ENCODE measurements at places on chromosomes 3 and 15. TPM values are rescaled to one million over a fixed set of nuclear protein-coding genes. Genes with fewer than 3 reads are reported as not detected.

GRCh38 chr3:100665230-100665629, 44.1 kb upstream of the TFG start:
- H3K4me1 ChIP-seq: peaks cover 13% of the 10 kb centered on the region
- DNase-seq: no peak
- H3K36me3 ChIP-seq: peaks cover 3% of the 10 kb centered on the region
- H3K27me3 ChIP-seq: peaks cover 8% of the 10 kb centered on the region
- peak overlapping the region; percentile 38 for H3K4me3 ChIP-seq
- peak overlapping the region; percentile 73 for H3K27ac ChIP-seq

- no peak for DNase-seq
- H3K4me1 ChIP-seq: peaks cover 26% of the 10 kb centered on the region
- no peaks in the 10 kb centered on the region for H3K27me3 ChIP-seq
- peak overlapping the region; percentile 37 for H3K4me3 ChIP-seq
- peaks cover 23% of the 10 kb centered on the region for H3K36me3 ChIP-seq
These were observed 3.1 kb downstream of the C3orf38 start for GRCh38 chr3:88152841-88153240.

GRCh38 chr15:98529205-98530145, 118.9 kb upstream of the IGF1R start:
- peaks cover 14% of the 10 kb centered on the region for H3K27me3 ChIP-seq
- H3K4me3 ChIP-seq: no peak overlapping the region
- no peak overlapping the region for H3K27ac ChIP-seq
- no peaks in the 10 kb centered on the region for H3K36me3 ChIP-seq
- DNase-seq: no peak
- H3K4me1 ChIP-seq: no peaks in the 10 kb centered on the region

FETUB gene
- total RNA-seq: not detected

DNA sequence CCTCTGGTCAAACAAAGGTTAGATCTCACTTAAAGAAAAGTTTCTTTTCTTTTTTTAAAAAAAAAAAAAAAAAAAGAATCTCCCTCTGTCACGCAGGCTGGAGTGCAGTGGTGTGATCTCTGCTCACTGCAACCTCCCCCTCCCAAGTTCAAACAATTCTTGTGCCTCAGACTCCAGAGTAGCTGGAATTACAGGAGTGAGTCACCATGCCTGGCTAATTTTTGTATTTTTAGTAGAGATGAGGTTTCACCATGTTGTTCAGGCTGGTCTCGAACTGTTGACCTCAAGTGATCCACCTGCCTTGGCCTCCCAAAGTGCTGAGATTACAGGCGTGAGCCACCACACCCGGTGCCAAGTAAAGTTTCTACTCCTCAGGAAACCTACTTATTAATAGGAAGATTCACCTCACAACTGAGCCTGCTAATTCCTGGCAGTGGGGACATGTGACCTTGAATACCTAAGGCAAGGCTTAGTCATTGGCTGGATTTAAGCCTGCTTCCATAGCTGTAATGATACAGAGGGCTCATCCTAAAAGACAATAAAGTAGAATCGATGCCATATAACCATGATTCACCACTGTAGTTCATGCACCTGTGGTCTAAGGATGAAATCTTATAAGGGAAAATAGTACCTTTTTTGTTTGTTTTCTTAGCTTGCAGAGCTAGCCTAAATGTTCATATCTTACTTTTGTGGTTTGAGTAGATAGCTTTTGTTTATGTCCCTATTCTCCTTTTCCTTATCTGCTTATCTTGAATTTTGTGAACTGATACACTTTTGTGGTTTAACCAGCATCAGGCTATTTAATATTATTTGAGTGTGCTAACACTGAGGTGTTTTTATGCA, 24.8 kb upstream of the RBMS3 start:
- no peaks in the 10 kb centered on the region for H3K36me3 ChIP-seq
- DNase-seq: no peak
- H3K4me1 ChIP-seq: no peaks in the 10 kb centered on the region

GRCh38 chr15:80823120-80823519, 44.0 kb downstream of the CEMIP start:
- H3K4me3 ChIP-seq: no peak overlapping the region
- no peaks in the 10 kb centered on the region for H3K36me3 ChIP-seq

- DNase-seq: no peak
- no peak overlapping the region for H3K27ac ChIP-seq
- no peak overlapping the region for H3K4me3 ChIP-seq
- no peaks in the 10 kb centered on the region for H3K4me1 ChIP-seq
- H3K36me3 ChIP-seq: no peaks in the 10 kb centered on the region
These were observed 128.7 kb upstream of the MB21D2 start for GRCh38 chr3:193046371-193046770.

CD96 gene
- 379 TPM for total RNA-seq

- H3K27me3 ChIP-seq: no peaks in the 10 kb centered on the region
- peaks cover 4% of the 10 kb centered on the region for H3K36me3 ChIP-seq
- peaks cover 15% of the 10 kb centered on the region for H3K4me1 ChIP-seq
These were observed 131.2 kb downstream of the KLF13 start for GRCh38 chr15:31457631-31458526.

DNA sequence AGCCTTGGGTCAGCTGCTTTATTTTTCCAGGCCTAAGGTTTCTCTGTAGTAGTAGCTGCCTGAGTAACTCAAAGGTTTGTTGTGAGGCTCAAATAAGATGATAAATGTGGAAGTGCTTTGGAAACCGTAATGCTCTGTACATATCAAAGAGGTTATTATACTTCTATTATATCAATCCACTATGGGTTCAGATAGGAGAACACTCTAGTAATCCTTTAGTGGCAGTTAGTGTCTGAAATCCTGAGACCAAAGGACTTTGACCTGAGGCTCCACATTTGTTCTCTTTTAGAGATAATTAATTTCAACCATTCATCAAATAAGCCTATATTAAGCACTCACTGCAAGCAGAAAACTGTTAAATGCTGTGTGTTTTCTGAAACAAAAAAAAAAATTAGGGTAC, 128.6 kb upstream of the BCL6 start:
- H3K27me3 ChIP-seq: no peaks in the 10 kb centered on the region
- peaks cover 15% of the 10 kb centered on the region for H3K4me1 ChIP-seq
- H3K27ac ChIP-seq: no peak overlapping the region
- no peak for DNase-seq

DNA sequence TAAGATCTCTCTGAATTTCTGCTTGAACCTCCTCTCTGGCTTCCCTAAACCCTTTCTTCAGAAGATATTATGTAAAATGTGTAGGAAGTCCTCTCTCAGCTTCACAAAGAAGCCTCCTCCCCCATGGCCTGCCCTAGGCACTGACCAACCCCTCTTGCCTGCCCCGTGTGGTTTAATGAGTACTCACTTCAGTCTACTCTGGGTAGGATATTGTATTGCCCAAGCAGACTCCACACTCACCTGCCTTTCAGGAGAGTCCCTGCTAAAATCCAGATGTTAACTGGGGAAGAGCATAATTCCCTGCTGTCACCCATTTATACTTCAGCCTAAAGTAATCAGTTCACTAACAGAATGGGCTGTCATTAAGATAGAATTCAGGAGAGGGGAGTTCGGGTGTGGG, 2.6 kb upstream of the AGBL1 start:
- H3K27me3 ChIP-seq: peaks cover 6% of the 10 kb centered on the region
- no peaks in the 10 kb centered on the region for H3K4me1 ChIP-seq
- H3K4me3 ChIP-seq: no peak overlapping the region
- H3K27ac ChIP-seq: no peak overlapping the region
- H3K36me3 ChIP-seq: no peaks in the 10 kb centered on the region
- no peak for DNase-seq

DNA sequence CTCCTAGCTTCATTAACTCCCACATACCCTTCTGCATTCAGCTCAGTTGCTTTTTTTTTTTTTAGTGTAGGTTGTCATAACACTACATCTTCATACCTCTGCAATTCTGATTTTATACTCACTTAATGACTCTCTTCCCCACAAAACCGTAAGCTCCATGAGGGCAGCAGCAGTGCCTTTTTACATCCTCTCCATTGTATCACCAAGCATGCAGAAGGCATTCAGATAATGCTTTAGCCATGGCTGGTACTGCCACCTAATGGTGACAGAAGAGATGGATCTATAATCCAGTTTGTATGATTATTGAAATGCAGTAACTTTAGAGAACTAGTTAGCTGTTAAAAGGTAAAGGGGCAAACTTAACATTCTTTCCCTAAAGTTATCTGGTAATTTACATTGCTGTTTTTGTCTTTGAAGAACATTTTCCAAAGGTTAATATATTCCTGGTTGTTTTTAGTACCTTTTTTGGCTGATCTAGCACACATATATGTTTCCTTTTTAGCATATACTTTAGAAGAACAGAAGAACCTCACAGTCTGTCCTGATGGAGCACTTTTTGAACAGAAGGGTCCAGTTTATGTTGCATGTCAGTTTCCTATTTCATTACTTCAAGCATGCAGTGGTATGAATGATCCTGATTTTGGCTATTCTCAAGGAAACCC, 36.8 kb downstream of the ATP1B3 start:
- no peak overlapping the region for H3K27ac ChIP-seq
- H3K36me3 ChIP-seq: peaks cover 35% of the 10 kb centered on the region
- H3K4me3 ChIP-seq: no peak overlapping the region
- H3K4me1 ChIP-seq: peaks cover 4% of the 10 kb centered on the region

DNA sequence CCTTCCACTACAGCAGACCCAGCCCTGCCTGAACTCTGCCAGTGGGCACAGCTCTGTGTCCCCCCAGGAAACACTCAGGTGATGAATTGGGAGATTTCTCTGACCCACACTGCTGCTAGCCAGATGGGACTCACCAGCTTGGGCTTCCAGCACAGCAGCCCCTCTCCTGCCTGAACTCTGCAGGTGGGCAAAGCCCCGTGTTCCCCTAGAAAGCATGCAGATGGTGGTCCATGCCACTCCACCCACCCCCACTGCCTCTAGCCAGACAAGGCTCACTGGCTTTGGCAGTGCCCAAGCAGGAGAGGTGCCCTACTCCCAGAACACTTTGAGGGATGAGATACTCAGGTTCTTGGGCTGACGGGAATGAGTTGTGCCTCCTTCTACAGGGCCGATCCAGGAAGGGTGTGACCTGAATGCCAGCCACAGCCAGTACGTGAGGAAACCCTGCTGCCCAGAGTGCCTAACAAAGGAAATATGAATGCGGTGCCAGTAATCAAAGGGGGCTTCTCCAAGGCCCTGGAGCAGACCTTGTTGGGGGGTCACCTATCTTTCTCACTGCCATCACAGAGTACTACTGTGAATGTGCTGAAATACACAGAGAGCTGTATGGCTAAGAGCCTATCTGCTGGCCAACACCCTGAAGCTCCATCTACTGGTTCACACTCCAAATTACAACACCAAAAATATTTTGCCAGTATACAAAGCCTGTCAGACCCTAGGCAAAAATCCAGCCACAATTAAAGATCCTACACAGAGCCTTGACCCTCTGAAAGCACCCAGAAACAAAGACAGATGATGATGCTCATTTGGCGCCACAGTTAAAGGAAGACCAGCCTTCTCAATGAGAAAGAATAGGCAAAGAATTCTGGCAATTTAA, 61.9 kb downstream of the BTLA start:
- H3K4me3 ChIP-seq: no peak overlapping the region
- H3K4me1 ChIP-seq: peaks cover 6% of the 10 kb centered on the region
- no peaks in the 10 kb centered on the region for H3K27me3 ChIP-seq
- peak overlapping the region; percentile 72 for H3K27ac ChIP-seq

DNA sequence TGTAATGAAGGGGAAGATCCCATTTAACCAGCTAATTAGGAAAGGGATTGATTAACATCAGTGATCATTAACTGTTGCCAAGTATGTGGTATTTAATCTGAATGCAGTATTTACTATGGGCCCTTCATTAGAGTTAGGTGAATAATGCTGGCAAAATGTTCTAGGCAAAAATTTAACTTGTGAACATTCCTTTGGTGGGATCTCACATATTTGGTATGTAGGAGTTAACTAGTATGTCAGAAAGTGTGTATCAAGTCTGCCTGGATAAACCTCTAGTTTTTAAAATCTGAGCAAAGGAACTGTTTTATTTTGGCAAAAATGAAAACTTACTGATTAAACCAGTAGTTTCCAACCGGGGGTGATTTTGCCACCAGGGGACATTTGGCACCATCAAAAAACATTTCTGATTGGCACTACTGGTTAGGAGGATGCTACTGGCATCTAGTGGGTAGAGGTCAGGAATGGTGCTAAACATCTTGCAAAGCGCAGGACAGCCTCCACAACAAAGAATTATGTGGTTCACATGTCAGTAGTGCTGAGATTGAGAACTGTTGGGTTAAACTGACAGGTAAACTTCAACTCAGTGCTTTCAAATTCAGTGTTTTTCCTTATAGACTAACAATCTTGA, 22.5 kb downstream of the LRTM1 start:
- H3K27me3 ChIP-seq: no peaks in the 10 kb centered on the region
- no peak for DNase-seq
- H3K4me3 ChIP-seq: no peak overlapping the region
- H3K4me1 ChIP-seq: no peaks in the 10 kb centered on the region
- H3K36me3 ChIP-seq: no peaks in the 10 kb centered on the region

GRCh38 chr3:46846624-46847542, 16.4 kb downstream of the MYL3 start:
- no peak for DNase-seq
- H3K4me1 ChIP-seq: no peaks in the 10 kb centered on the region
- peak overlapping the region; percentile 61 for H3K4me3 ChIP-seq
- peaks cover 25% of the 10 kb centered on the region for H3K27me3 ChIP-seq

- H3K36me3 ChIP-seq: peaks cover 9% of the 10 kb centered on the region
- no peak overlapping the region for H3K4me3 ChIP-seq
- peaks cover 18% of the 10 kb centered on the region for H3K4me1 ChIP-seq
These were observed 45.2 kb downstream of the CDAN1 start for GRCh38 chr15:42691770-42692169.

GRCh38 chr3:179450901-179451264, 387 bp downstream of the GNB4 start:
- H3K4me3 ChIP-seq: peak overlapping the region; percentile 88
- H3K4me1 ChIP-seq: peaks cover 22% of the 10 kb centered on the region
- peak overlapping the region; percentile 82 for H3K27ac ChIP-seq
- peaks cover 56% of the 10 kb centered on the region for H3K27me3 ChIP-seq
- H3K36me3 ChIP-seq: peaks cover 2% of the 10 kb centered on the region

DNA sequence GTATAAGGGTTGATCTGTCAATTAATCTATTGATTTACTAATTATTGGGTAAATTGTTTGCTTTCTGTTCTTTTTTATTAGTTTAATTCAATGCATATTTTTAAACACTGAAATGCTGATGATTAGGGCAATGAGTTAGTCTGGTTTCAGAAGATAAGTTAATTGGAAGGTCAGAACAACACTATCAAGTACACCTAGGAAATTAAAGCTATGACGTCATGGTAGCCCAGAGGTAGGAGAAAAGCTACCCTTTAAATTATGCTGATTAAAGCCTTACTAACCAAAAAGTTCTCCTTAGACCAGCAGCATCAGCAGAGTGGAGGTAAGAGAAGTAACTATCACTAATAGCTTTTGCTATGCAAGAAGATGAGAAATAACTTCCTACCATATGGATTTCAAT, 770.4 kb upstream of the ARPP21 start:
- no peak overlapping the region for H3K4me3 ChIP-seq
- H3K27ac ChIP-seq: no peak overlapping the region
- DNase-seq: no peak
- no peaks in the 10 kb centered on the region for H3K36me3 ChIP-seq

- H3K36me3 ChIP-seq: no peaks in the 10 kb centered on the region
- peaks cover 14% of the 10 kb centered on the region for H3K27me3 ChIP-seq
- DNase-seq: no peak
- H3K4me1 ChIP-seq: no peaks in the 10 kb centered on the region
- H3K4me3 ChIP-seq: no peak overlapping the region
- no peak overlapping the region for H3K27ac ChIP-seq
These were observed 43.4 kb downstream of the C2CD4A start for GRCh38 chr15:62109982-62110851.
